ENCODE measurements at places on chromosomes 16 and 17.

DNA sequence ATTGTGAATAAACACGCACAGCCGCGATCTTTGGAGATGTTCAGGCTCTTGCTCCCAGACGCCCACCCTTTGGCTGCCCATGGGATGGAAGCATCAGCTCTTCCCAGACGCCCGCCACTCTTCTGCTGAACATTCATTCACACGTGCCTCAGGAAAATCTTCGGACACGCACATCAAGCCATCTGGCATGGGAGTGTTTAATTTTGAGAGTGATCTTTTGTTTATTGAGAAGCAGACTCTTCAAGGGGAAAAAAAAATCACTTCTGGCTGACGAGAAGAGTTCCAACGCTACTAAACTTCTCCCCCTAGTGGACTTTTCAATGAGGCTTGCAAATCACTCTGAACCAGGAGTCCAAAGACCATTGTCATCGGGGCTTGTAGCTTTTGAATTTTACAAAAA is 62.0 kb upstream of the NUDT7 start:
- no peak for DNase-seq

- DNase-seq = peak; percentile 30
Measured at GRCh38 chr17:4485676-4486646, 12.7 kb upstream of the SPNS2 start.

- DNase-seq = no peak
Measured at GRCh38 chr16:89320782-89321501, 103.4 kb downstream of the ZNF778 start.

DNA sequence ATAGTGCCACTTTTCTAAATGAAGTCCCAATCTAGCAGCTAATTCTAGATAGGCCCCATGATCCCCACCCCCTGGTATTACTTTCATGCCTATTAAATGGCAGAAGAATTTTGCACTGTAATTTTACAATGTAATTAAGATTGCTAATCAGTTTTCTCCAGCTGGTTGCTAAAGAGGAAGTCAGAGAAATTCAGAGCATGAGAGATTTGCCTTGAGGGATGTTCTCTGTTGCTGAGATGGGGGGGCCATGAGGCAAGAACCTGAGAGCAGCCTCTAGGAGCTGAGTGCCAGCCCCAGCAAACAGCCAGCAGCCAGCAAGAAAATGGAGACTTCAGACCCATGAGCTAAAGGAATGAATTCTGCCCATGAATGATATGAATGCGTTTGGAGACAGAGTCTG is 38.9 kb downstream of the SHCBP1 start:
- no peak for DNase-seq

DNA sequence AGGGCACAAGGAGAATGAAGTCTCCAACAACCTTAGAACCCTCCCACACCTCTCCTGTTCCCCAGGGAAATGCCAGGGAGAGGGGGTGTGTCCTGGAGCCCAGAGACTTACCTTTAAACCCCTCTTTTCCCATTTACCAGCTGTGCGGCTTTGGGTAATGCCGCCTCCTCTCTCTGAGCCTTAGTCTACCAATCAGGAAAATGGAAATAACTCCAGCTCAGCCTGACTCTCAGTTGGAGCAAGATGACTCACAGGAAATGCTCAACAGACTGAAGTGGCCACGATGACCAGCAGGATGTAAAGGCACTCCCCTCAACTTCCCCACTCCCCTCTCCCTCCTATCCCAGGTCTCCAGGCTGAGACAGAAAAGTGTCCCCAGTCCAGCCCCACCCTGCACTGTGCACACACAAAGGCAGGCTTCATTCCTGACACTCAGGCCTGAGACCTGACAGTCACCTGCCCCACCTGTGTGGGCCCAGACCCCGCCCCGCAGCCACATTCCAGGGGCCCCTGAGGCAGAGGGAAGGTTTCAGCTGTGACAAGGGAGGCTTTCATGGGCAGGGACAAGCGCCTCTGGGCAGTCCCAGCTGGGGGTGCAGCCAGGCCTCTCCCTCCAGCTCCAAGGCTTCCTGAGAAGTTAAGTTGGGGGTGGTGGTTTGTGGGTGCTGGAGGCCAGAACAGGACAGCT is 3.0 kb upstream of the KRT15 start:
- DNase-seq = no peak

DNA sequence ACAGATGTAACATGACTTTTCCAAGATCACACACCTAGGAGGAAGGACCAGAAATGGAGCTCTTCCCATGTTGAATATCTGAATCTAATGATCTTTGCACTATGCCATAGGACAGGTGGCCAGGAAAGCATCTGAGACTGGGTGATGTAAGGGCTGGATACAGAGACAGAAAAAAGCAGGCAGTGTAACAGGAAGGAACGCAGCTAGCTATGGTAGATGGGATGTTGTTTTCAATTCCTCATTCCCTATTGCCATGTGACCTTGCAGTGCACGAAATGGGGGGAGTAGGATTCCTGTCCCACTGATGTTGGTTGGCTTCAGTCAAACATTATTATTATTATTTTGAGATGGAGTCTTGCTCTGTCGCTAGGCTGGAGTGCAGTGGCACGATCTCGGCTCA is 3.7 kb upstream of the NPIPB15 start:
- DNase-seq = no peak

DNA sequence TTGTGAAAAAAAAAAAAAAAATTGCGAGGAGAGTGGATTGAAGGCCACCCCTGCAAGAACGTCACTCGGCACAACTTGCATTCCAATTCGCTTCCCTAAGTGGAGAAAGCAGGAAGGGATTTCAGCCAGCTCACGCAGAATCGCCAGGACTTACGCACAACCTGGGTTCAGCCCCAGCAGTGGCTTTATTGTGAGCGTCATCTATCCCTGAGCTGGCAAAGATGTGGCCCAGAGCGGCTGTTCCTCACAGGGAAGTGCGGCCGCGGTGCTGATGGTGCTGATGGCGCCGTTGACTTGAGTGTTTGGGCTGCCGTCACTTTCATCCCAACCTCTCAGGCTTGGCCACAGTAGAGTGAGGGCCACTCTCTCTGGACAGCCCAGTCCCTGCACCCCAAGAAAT is 197.6 kb downstream of the NTN1 start:
- no peak for DNase-seq

DNA sequence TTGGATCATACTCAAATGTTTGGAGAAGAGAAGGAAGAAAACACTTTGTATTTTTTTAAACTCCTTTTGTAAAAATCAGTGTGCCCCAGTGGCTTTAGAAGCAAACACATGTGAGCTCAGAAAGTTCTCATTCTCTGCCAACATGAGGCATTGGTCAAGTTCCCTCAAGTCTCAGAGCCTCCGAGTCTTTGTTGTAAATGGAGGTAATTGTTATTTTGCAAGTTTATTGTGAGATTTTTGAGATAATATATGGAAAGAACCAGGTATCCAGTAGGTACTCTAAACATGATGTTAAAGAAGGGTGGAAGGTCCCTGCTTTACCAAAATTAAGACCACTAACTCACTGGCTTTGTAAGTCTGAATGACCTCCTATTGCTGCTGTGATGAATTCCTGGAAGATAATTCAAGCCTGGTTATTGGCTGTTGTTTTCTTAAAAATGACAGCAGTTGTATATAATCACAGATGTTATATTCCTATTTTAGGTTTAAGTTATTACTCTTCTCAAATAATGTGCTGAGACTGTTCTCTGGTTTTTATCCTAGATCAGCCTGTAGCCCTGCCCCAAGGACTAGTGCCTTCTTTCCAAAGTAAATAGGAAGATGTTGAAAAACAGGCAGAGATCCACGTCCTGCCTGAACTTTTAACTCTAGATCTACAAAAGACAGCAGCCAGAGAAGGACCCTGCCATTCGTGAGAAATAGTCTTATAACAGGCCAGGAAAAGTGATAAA is 2.4 kb downstream of the HLF start:
- DNase-seq = no peak

GRCh38 chr17:78393575-78393974 is 15.1 kb downstream of the PGS1 start:
- DNase-seq = no peak

DNA sequence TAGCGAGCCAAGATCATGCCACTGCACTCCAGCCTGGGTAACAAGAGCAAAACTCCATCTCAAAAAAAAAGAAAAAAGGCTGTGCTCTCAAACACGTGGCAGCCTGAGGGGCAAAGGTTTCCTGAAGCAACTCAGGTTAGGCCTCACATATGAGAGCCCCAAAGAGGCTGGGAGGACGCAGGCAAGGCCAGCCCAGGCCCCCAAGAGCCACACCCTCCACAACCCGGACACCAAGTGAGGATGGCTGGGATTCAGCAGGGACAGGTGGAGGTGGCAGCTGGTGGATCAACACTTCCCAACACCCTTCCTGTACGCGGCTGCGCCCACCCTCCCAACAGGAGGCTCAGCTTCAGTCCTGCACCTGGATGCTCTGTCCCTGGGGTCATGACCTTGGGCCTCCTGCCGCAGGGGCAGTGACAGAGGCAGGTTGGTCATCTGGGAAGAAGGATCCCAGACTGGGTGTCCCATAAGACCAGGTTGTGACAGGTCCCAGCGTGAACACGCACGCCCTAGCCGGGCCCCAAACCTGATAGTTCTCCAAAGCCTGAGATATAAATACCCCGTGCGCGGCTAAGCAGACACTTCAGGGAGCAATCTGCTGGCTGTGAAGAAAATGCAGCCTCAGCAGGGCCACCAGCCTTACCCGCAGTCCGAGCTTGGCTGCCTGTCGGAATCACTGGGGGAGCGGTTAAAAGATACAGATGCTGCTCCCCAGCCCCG is 78.1 kb downstream of the TIMM22 start:
- DNase-seq = no peak

- no peak for DNase-seq
Measured at GRCh38 chr17:4583206-4583605, 1.1 kb upstream of the SMTNL2 start.

- DNase-seq = no peak
Measured at GRCh38 chr17:55436224-55437158, 14.9 kb upstream of the MMD start.

GRCh38 chr17:56475116-56475515 is 118.4 kb upstream of the NOG start:
- no peak for DNase-seq

GRCh38 chr17:42109086-42109485 is 3.4 kb downstream of the DHX58 start:
- no peak for DNase-seq

DNA sequence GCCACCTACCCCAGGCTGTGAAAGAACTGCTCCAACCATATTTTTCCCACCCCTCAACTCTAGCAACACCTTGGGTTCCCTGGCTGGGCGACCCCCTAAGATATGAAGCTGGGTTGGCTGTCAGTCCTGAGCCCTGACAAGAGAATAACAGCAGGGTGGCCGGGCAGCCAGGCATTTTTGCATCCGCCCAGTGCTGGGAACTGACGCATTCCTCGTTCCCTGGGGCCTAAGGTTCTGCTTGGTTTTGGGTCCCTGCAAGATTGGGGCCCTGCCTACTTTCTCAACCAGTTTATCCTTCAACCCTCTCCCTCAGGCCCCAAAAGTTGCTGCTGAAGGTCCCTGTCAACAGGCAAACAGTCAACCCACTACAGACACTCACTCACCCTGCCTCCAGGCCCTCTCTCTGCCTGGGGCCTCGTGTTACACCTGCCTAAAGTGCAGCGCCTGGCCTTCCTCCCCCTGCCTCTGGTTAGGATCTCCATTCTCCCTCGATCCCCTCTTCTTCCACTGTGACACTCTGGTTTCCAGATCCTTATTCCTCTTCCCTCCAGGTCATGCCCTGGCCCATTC is 151.5 kb downstream of the STX8 start:
- no peak for DNase-seq

DNA sequence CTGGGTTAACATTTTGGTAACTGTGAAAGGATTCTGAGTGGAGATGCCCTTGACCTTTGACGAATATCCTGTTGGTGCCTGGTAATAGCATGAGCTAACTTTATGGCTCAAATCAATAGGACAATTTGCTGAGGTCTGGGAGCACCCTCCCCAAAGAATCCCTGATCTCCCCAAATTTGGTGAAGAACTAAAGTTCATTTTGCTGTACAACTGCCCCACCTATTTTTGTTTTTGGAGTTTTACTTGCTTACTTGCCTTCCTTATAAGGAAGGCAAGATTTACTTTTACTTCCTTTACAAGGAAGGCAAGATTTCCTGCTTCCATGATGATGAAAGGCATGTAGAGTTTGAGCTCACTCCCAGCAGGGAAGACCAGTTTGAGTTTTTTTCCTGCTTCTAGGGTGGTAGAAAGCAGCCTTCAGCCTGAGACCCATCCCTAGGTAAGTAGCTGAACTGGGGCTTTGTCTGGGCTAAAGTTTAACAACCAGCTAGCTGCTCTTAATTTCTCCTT is 2.8 kb downstream of the KRTAP4-9 start:
- no peak for DNase-seq
